ENCODE measurements at places on chromosomes 4 and X.

DNA sequence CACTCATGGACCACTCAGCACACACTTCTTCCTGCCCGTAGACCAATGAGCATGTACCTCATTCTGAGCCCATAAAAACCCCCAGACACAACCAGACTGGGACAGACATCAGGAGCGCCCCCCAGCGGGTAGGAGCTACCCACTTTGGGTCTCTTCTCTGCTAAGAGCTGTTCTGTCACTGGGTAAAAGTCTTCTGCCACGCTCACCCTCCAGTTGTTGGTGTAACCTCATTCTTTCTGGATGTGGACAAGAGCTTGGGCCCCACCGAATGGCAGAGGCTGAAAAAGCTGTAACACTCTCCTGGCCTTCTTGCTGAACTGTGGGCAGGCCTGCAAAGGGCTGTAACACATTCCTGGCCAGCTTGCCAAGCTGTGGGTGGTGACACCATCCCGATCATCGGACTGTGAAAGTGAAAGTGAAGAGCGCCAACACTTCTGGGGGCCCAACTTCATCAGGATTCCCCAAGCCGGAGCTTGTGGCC lies 137.6 kb downstream of the TECRL start:
- DNase-seq = no peak

DNA sequence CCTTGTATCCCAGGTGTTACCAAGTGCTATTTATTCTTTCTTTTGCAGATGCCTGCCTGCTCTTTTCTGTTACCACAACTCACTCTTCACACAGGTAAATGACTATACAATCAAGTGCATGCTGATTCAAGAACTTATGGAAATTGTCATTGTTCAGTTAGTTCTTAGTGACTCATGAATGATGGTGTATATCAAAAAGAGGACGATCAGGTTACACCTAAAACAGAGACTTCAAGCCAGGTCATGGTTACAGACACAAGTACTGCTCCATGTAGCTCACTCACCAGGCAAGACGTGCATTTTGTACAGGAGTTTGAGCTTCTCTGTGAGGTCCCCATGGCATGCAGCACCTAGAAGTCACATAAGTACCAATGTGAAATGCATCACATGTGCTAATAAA lies 59.3 kb upstream of the UCP1 start:
- no peak for DNase-seq

GRCh38 chr4:47642191-47642830 lies 157.2 kb downstream of the ATP10D start:
- DNase-seq = no peak

GRCh38 chr4:102715057-102715456 lies 45.7 kb downstream of the MANBA start:
- no peak for DNase-seq

- no peak for DNase-seq
Observed at GRCh38 chr4:1939664-1940509, 68.7 kb downstream of the NSD2 start.

DNA sequence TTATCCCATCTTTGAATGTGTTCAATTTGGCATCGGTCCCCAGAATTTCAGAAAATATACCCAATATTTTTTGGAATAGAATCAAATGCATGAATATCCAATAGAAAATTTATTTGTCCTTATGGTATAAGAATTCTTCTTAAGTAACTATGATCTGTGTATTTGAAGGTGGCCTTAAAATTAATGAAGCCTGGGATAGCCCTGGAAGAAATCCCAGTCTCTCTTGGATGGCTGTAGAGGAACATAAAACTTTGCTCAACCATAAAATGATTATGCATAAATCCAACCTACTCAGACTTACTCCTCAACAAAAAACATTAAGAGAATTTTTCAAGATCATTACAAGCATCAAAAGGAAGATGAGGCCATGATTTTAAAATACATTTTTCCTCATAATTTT lies 269.4 kb upstream of the SMIM31 start:
- no peak for DNase-seq

GRCh38 chr4:147354237-147354636 lies 126.7 kb upstream of the EDNRA start:
- no peak for DNase-seq

DNA sequence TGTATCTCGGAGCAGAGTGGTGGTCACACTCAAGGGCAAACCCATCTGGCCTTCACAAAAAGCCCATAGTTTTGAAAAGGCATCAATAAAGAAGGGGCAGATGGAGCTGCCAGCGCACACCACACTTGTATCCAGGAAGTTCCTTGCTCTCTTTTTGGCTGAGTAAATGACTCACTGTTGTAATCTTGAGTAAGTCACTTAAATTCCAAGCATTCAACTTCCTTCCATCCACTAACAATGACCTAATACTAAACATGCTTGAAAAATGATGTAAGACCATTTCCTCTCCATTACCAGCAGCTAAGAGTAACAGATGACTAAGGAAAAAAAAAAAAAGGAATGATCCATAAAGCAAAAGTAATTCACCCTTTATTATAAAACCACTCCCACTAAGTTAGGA lies 32.4 kb upstream of the MYOZ2 start:
- DNase-seq = no peak

- DNase-seq = no peak
Observed at GRCh38 chr4:34371676-34372075, 1872.6 kb downstream of the ARAP2 start.

GRCh38 chr4:6769233-6769988 lies 13.1 kb upstream of the KIAA0232 start:
- DNase-seq = no peak

DNA sequence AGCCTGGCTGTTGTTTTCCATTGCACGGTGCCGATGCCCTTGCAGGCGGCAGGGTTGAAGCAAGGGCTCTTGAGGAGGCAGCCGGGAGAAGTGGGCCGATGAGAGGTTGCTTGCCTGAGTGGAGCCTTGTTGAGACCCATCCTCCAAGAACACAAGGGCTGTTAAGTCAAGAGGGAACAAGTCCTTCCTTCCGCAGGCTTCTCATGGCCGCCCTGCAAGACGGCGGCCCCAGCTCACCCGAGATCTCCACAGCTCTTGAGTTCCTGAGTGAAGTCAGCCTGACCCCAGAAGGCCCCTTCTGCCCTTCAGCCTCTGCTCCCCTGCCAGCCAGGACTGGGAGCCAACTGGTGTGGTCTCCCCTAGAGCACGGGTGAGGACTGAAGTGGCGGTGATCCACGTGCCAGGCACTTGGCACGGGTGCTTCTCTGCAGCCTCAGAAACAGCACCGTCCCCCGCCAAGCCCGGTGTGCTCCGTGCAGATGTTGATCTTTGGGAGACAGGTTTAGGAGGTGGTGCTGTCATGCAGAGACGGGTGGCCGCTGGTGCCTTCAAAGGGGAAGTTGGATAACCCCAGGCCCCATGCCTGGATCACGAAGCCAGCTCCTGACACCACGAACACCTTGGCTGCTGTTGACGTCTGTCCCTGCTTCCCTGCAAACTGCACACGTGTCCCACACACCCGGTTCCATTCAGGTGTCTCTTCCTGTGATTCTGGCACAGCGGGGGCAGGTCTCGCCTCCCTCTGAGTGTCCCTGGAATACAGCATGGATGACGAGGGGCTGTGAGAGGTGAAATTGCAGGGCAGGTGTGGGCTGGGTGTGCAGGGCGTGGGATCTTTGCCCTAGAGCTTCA lies 164.4 kb upstream of the PSAPL1 start:
- DNase-seq = no peak

DNA sequence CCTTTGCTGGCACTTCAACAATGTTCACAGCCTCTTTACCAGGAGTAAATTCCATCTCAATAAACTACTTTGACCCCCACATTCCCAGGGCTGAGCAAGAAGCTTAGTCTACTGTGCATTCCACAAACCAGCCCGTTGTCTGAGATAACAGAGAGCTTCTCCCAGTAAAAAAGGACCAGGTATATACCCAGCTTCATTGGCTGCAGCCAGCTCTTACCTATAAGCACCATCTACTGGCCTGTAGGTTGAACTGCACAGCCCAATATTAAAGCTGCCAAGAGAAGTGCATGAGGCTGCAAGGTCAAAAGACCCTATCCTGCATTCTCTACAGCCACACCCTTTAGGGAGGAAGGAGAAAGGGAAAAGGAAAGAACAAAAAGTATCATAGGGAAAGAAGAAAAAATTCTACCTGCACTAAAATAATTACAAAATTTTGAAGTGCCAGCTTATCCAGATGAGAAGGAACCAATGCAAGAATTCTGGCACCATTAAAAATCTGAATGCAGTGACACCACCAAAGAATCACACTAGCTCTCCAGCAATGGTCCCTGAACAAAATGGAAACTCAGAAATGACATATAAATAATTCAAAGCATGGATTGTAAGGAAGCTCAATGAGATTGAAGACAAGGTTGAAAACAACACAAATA lies 45.7 kb upstream of the INTU start:
- DNase-seq = peak; percentile 7

GRCh38 chrX:46180258-46180687 lies 364.9 kb downstream of the ZNF674 start:
- DNase-seq = peak; percentile 6

GRCh38 chr4:5753366-5753765 lies 42.4 kb downstream of the EVC start:
- no peak for DNase-seq

DNA sequence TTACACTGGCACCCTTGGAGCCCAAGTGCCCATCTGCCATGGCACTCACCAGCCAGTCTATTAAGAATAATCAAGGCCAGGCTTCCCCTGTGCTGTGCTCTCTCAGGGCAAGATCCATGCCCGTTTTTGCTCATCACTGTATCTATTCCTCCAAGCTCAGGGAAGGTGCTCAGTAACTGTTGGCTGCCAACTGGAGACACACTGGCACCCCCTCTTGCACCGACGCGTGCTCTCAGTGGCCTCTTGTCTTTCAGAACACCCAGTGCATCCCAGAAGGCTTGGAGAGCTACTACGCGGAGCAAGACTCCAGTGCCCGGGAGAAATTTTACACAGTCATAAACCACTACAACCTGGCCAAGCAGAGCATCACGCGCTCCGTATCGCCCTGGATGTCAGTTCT lies 30.1 kb downstream of the NSG1 start:
- DNase-seq = no peak

All from activated CD4-positive, alpha-beta T cell treated with anti-CD3 and anti-CD28 coated beads, Interleukin-2, amount 10 ng/mL, durations not matched to agents 7 days and 5 days (primary cell).